ENCODE measurements at places on chromosomes 12 and 14. TPM values are rescaled to one million over a fixed set of nuclear protein-coding genes. Genes with fewer than 3 reads are reported as not detected.

Gene BATF
- total RNA-seq, result 10.0 TPM

Gene TMEM63C
- total RNA-seq, result 1.4 TPM

Gene CD69
- total RNA-seq, result not detected

Gene TAS2R9
- not detected for total RNA-seq

Gene SETD1B
- 2.3 TPM for total RNA-seq

Gene LUM
- total RNA-seq, result 0.21 TPM

Gene COA8
- 25.1 TPM for total RNA-seq

Gene RPL6
- total RNA-seq, result 1,403 TPM

Gene RASSF3
- total RNA-seq, result 20.2 TPM

Gene KLHL33
- not detected for total RNA-seq

Gene SRRM4
- total RNA-seq, result not detected

Gene PRB4
- total RNA-seq, result not detected

Measured in tracheal epithelial cell (primary cell).